ENCODE measurements at places on chromosomes 6 and 20. TPM values are rescaled to one million over a fixed set of nuclear protein-coding genes. Genes with fewer than 3 reads are reported as not detected.

PHACTR3 gene
- not detected for polyA plus RNA-seq

GRCh38 chr20:10419550-10420133 is 14.4 kb downstream of the MKKS start:
- H3K27me3 ChIP-seq, result no peaks in the 10 kb centered on the region
- peaks cover 12% of the 10 kb centered on the region for H3K36me3 ChIP-seq
- H3K27ac ChIP-seq, result no peak overlapping the region
- H3K4me1 ChIP-seq, result peaks cover 8% of the 10 kb centered on the region
- no peak for DNase-seq
- H3K4me3 ChIP-seq, result no peak overlapping the region

DNA sequence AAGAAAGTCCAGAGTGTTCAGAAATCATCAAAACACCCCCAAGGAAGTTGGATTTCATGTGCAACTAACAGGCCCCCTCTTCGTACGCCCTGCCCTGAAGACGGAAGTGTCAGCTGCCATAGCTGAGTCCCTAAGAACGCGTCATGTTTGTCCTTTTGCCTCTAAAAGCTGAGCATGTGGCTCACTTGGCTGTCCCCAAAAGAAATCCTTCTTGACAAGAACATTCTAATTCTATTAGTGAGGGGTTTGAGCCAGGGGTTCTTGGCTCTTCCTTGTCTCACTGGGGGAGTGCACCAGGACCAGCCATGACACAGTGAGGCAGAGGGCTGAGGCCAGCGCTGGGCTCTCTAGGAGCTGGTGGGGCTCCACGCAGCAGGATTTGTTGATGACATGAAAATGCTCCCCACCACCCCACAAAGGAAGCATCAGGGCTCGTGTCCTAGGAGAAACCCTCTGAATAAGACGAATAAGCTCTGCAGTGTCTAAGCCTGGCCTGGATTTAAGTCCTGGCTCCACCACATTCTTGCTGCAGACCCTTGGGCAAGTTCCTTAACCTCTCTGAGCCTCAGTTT is 20.0 kb upstream of the SPO11 start:
- no peaks in the 10 kb centered on the region for H3K36me3 ChIP-seq
- H3K4me3 ChIP-seq, result no peak overlapping the region
- peaks cover 14% of the 10 kb centered on the region for H3K27me3 ChIP-seq
- H3K27ac ChIP-seq, result no peak overlapping the region
- H3K4me1 ChIP-seq, result no peaks in the 10 kb centered on the region

PEX3 gene
- 22.2 TPM for polyA plus RNA-seq

DNA sequence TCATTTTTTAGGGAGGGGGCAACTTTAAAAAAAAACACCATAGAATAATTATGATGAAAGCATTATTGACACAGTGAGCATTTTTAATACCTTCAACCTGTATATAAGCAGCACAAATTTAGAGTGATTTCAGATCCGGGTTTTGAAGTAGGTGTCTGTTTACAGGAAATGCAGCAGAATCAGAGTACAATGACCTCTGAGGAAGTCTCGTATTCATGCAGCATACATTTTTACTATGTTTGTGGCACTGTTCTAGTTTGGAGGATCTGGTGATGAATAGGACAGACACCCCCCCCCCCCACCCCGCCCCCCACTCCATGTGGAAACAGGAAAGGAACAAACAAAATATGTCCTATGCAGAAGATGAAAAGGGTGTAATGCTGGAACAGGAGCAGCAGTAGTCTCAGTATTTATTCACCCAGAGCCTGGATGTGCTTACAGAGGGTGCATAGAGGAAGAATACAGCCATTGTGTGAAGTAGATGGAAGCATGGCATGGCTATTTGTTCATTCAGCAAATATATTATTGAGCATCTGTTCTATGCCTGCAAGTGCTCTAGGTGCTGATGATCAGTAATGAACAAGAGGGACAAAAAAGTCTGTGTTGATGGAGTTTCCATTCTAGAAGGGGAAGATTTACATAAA is 19.7 kb downstream of the VAPB start:
- no peaks in the 10 kb centered on the region for H3K27me3 ChIP-seq
- peaks cover 4% of the 10 kb centered on the region for H3K36me3 ChIP-seq
- DNase-seq, result no peak
- peak overlapping the region; percentile 86 for H3K27ac ChIP-seq
- peaks cover 53% of the 10 kb centered on the region for H3K4me1 ChIP-seq
- peak overlapping the region; percentile 68 for H3K4me3 ChIP-seq

ADGRG6 gene
- polyA plus RNA-seq, result not detected

GRCh38 chr6:10138917-10139316 is 276.0 kb downstream of the TFAP2A start:
- H3K4me3 ChIP-seq, result no peak overlapping the region
- no peaks in the 10 kb centered on the region for H3K4me1 ChIP-seq
- no peak for DNase-seq
- no peaks in the 10 kb centered on the region for H3K27me3 ChIP-seq

MAP7 gene
- not detected for polyA plus RNA-seq

DNA sequence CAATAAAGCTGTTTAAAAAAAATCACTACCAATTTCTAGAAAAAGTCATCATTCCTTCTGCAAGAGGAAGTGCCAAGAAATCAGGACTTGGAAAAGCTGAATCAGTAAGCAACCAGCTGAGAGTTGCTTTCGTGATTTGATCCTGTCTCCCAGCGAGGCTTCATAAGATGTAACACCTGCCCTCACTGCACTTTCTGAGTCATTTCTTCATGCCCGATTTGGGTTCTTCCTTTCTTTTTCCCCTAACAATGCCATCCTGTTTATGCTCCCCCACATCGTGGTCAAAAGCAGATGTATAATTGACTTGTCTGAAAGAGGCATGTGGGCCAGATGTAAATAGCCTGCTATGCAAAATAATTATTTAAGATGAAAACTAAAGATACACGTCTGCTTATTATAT is 52.1 kb downstream of the RIPOR2 start:
- H3K4me1 ChIP-seq, result peaks cover 92% of the 10 kb centered on the region
- no peaks in the 10 kb centered on the region for H3K27me3 ChIP-seq
- H3K27ac ChIP-seq, result peak overlapping the region; percentile 91

- DNase-seq, result no peak
- no peak overlapping the region for H3K4me3 ChIP-seq
- H3K27me3 ChIP-seq, result peaks cover 7% of the 10 kb centered on the region
Observed at GRCh38 chr20:44401770-44402390, 46.4 kb downstream of the HNF4A start.

GRCh38 chr6:9482030-9482738 is 932.7 kb downstream of the TFAP2A start:
- H3K36me3 ChIP-seq, result no peaks in the 10 kb centered on the region
- H3K4me1 ChIP-seq, result no peaks in the 10 kb centered on the region
- H3K27me3 ChIP-seq, result no peaks in the 10 kb centered on the region
- no peak overlapping the region for H3K4me3 ChIP-seq
- no peak overlapping the region for H3K27ac ChIP-seq
- no peak for DNase-seq

RSPO4 gene
- not detected for polyA plus RNA-seq

GRCh38 chr6:167576828-167577503 is 249.7 kb upstream of the AFDN start:
- no peaks in the 10 kb centered on the region for H3K36me3 ChIP-seq
- H3K27ac ChIP-seq, result no peak overlapping the region
- no peaks in the 10 kb centered on the region for H3K4me1 ChIP-seq
- no peak for DNase-seq

TLDC2 gene
- 0.20 TPM for polyA plus RNA-seq

GRCh38 chr6:109009962-109010704 is 84.5 kb downstream of the SESN1 start:
- DNase-seq, result peak; percentile 31
- peak overlapping the region; percentile 97 for H3K4me3 ChIP-seq
- peaks cover 69% of the 10 kb centered on the region for H3K4me1 ChIP-seq
- H3K36me3 ChIP-seq, result no peaks in the 10 kb centered on the region
- no peaks in the 10 kb centered on the region for H3K27me3 ChIP-seq
